ENCODE measurements at places on chromosomes 2 and 18.
A peak's percentile ranks its signal among the peaks of the same experiment; 100 is the strongest.

- DNase-seq: peak; percentile 21
Measured at GRCh38 chr2:216827073-216827720, 32.7 kb downstream of the TNP1 start.

- DNase-seq: peak; percentile 29
Measured at GRCh38 chr18:52844323-52844722, 504.3 kb downstream of the DCC start.

DNA sequence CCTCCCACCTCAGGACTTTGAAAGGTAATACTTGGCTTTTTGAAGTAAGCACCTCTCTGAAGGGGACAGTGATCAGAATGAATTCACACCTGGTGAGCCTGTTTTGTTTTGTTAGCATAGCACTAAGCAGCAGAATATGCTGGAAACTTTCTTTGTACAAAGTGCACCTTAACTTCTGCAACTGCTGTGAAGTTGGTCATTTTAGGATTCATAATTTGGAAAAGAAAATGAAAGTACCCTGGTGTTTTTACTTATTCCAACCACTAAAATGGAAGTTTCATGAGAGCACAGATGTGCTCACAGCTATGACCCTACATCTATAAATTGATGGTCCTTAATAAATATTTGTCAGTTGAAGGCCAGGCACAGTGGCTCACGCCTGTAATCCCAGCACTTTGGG lies 257.8 kb upstream of the STON1 start:
- DNase-seq: no peak

GRCh38 chr2:71685941-71686611 lies 232.7 kb downstream of the DYSF start:
- DNase-seq: no peak

DNA sequence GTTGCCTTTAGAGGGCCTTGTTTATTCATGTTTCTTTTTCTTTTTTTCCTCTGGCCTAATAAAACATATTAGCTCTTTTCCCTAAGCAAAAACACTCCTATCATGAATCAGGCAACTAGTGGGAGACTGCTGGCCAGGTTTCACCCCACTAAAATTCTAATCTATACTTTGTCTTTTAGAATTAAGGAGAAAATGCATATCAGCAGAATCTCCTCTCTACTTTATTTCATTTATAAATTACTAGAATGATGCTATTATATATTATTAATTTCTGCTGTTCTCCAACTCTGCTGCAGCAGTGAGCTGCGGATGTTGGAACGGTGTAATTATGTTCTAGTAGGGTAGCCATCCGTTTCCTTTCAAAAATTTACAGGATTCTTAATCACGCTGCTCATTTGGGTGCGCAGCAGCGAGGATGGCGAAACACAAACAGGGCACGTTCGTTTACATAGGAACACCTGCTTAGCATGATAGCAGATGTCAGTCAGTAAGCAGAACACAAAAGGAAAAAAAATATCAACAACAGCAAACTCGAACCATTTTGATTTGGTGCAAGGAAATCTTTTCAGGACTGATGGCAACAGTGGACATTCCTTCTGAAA lies 30.5 kb downstream of the ZEB2 start:
- DNase-seq: no peak

All from fibroblast of skin of abdomen (primary cell).